ENCODE measurements at places on chromosomes 5 and 9.

- peak; percentile 13 for DNase-seq
Observed at GRCh38 chr9:110446171-110446570, 108.5 kb upstream of the TXNDC8 start.

GRCh38 chr5:169656125-169656901 lies 19.2 kb downstream of the DOCK2 start:
- DNase-seq, result no peak

DNA sequence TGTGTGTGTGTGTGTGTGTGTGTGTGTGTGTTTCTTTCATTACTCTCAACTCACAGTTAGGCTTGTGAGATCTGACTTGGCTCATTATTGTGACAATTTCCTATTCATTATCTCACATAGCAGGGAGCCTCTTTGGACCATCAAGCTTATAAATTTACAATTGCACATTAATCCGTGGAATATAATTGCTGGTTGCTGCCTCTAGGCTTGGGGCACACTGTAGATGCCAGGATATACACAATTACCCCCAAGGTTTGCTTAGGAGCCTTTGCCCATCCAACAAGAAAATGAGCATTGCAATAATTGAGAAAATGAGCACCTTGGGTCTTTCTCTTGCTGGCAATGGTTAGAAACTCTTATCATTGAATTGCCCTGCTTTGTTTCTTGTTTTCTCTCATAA lies 161.6 kb upstream of the DMRTA1 start:
- DNase-seq, result no peak

DNA sequence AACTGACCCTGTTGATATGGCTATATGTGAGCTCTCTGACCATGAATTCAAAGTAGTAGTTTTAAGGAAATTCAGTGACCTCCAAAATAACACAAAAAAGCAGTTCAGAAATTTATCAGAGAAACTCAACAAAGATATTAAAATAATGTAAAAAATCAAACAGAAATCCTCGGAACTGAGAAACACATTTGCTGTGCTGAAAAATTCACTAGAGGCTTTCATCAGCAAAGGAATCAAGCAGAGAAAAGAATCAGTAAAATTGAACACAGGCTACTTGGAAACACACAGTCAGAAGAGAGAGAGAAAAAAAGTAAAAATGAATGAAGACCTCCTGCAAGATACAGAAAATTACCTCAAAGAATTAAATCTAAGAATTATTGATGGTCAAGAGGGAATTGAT lies 417.2 kb downstream of the TMEM232 start:
- DNase-seq, result no peak

- DNase-seq, result no peak
Observed at GRCh38 chr9:77598524-77598923, 49.6 kb downstream of the GNA14 start.

DNA sequence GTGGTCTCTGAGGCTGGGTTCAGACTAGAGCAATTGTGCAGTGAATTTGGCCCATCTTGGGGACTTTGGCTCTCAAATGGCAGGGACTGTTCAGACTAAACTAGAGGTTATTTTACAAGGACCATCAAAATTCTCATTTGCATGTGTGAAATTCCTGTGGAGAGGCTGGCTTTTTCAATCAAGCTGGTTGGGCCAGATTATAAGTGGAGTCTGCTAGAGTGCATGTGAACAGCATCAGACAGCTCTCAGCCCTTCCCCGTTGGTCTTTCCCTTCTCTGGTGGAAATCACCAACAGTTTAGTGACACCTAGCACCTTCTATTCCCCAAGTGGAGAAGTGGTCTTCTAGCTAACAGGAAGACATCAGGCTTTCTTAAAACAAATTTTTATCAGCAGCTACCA lies 301.3 kb downstream of the CWC27 start:
- no peak for DNase-seq

DNA sequence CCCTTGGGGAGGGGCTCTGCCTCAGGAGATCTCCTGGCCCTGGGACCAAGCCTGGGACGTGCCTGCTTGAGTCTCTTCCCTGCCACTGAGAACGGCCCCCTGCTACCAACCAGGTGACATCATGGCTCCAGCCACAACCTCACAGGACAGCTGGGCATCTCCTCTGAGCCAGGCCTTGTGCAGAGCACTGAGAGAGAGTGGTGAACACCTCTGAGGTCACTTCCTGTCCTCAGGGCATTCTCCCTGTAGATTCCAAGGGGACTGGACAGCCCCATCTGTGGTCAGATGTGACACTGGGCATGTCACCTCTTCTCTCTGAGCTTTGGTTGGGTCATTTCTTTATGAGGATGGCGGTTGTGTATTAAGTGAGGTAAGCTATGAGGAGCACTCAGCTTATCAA lies 172.0 kb downstream of the MELK start:
- DNase-seq, result no peak

- DNase-seq, result no peak
Observed at GRCh38 chr5:14322437-14323187, 179.5 kb downstream of the TRIO start.

DNA sequence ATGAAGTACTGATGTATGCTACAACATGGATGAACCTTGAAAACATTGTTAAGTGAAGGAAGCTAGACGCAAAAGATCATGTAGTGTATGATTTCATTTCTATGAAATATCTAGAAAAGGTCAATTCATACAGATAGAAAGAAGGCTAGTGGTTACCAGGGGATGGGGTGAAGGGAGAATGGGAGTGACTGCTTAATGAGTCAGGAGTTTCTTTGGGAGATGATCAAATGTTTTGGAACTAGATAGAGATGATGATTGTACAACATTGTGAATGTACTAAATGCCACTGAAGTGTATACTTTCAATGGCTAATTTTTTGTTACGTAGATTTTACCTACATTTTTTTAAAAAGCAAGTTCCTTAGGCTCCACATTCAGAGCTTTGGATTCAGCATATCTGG lies 14.9 kb upstream of the DELE1 start:
- DNase-seq, result no peak

DNA sequence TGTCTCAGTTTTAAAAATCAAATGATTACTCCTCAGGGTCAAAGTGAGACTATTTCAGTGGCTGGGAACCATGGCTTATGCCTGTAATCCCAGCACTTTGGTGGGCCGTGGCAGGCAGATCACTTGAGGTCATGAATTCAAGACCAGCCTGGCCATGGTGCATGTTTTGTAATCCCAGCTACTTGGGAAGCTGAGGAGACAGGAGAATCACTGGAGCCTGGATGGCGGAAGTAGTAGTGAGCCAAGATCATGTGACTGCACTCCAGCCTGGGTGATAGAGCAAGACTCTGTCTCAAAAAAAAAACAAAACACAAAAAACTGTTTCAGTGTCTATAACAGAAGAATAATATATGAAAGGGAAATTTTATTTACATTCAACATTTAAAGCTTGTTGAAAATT lies 182.9 kb downstream of the ARHGEF28 start:
- no peak for DNase-seq

DNA sequence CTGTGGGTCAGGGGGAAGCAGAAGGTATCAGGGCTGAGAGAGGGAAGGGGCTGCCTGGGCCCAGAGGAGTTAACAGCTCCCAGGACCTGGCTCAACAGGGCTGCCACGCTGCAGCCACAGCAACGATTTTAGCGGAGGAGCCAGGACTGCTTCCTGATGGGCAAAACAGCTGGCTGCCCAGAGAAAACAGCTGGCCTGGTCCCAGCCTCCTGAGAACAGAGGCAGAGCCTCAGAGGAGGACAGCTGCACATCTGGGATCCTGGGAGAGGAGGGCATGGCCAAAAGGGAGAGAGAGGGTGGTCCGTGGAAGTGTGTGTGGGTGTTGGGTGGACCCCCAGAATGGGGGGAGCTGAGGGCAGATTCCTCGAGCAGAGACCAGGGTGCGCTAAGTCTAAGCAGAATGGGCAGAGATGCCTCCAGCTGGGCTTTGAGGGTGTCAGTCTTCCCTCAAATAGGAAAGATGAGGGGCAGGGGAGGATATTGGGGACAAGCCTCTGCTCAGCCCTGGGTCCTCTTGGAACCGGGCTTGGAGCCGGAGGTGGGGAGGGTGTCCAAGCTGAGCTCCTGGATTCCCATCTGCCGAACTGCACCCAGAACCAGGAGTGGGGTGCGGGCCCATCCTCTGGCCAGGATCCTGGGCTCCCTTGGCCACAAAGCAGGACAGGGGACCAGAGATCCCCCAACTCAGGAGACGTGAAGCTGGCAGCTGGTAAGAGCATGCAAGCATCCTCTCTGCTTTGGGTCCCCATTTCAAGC lies 9.1 kb upstream of the CERCAM start:
- no peak for DNase-seq

GRCh38 chr5:74640954-74641734 lies 616 bp upstream of the ENC1 start:
- DNase-seq, result peak; percentile 81

GRCh38 chr5:14143841-14144585 lies 871 bp downstream of the TRIO start:
- peak; percentile 58 for DNase-seq

Data from hematopoietic multipotent progenitor cell treated with erythropoietin and hydrocortisone succinate and interleukin-3 and kit ligand, for 4 days (in vitro differentiated cells).